ENCODE measurements at places on chromosomes 12 and 14.

- no peak for DNase-seq
Measured at GRCh38 chr12:41983856-41984255, 160.8 kb downstream of the GXYLT1 start.

GRCh38 chr12:74626397-74626796 lies 88.8 kb downstream of the ATXN7L3B start:
- DNase-seq: no peak

GRCh38 chr12:89975574-89975973 lies 266.9 kb upstream of the ATP2B1 start:
- no peak for DNase-seq

- no peak for DNase-seq
Measured at GRCh38 chr12:50723865-50724264, 40.0 kb upstream of the ATF1 start.

- no peak for DNase-seq
Measured at GRCh38 chr12:9810671-9811070, 16.6 kb upstream of the KLRF1 start.

DNA sequence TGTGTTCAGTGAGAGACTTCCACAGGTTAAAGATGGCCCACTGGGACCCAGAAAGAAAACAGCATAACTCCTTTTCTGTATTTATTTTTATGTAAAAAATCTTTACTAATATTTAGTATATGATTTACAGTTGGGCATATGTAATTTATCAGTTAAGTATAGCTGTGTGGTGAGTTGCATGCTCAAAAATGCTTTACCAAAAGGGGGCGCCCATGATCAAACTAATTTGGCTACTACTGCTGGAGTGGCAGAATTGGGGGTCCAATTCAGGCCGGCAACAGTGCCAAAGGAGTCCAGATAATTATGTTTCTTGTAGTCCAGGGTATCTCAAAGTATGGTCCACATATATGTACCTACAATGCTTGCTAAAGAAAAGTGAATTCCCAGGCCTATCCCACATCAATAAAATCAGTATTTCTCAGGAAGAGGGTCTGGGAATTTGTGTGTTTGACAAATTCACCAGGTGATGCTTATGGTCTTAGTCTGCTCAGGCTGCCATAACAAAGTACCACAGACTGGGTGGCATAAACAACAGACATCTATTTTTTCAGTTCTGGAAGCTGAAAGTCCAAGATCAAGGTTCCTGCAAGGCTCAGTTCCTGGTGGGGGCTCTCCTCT lies 152.0 kb downstream of the KTN1 start:
- no peak for DNase-seq

- DNase-seq: no peak
Measured at GRCh38 chr14:49954171-49954631, 61.3 kb downstream of the ARF6 start.

DNA sequence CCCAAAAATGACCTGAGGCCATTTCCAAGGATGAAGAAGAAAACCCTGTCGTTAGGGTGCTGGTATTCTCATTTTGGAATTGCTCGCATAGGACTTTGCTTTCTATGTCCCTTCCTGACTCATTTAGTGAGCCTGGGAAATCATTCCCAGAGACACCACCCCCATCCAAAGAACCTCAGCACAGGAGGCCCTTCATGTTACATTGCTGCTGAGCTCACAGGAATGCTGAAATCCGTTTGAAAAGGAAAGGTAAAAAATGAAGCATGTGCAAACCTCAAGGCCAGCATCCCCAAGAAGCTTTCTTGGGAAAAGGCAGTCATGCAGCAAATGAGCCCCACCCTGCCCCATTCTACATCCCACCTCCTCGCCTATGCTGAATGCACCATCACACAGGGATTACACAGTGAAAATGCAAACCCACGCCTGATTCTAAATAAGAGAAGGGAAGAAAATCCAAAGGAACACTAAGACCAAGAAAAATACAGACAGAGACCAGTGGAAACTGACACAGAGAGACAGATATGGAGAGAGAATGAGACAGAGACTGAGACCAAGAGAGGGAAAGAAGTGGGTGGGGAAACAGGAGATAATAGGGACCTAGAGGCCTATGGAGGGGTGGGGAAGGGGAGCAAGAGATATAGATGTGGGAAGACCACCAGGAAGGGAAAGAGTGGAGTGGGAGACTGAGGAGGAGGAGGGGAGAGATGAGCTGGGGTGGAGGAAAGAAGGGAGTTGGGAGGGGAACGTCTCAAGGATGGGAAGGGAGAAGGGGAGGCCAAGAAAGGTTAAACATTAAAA lies 33.5 kb downstream of the NIN start:
- DNase-seq: no peak

DNA sequence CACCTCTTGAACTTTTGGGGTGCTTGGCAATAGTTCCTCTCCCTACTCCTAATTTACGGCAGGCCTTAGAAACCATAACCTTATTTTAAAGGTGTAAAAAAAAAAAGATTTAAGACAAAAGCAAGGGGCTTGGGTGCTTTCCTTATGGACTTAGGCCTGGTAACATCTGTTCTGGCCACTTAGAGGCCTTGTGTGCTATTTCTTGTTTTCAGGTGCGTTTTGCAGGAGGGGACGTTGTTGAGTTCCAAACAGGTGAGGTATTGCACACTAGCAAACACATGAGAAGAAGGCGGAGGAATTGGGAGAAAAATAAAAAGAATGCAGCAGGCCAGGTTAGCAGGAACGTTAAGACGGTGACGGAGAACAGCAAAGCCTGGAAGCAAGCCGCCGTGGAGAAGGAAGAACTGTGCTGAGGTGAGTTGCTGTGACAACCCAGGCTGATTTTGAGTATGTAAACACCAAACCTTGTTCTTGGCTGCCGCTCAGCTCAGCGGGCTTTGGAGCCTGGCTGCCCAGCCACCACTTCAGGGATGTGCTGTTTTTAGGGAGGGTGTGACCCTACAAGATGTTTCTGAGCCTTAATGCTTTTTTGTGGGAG lies 17.3 kb downstream of the EMG1 start:
- DNase-seq: no peak

DNA sequence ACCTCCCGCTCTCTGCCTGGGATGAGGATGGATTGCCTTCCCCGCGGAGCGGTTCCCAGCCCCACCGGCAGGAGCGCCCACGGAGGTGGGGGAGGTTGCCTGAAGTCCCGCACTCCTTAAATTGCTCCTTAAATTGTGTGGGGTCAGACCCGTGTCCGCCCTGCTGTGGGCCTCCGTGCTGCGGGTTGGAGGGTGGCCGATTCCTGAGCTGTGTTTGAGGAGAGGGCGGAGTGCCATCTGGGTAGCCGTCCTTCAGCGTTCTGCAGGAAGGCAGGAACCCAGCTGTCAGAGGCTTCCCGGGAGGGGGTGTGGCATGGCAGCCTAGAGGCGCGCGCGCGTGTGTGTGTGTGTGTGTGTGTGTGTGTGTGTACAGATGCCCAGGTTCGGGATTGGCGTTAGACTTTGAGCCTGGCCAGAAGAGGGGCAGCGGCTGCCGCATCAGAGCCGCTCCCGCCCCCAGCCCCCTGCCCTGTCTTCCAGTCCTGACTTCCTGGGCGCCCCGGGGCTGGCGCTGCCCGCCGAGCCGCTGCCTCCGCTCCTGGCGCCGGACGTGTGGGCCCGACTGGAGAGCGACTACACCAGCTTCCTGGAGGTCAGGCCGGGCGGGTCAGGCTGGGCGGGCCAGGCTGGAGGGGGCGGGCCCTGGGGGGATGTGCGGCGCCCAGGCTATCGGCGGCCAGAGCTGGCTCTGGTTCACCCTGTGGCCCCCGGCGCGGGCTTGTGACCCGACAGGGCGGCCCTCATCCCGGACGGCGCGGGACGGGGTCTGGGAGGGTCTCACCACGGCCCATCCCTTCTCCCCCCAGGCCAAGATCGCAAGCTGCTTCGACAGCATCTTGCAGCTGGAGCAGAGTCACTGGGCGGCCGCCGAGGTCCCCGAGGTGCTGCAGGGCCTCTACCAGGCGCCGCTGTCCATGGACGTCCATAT lies 9.2 kb downstream of the EXOC3L4 start:
- no peak for DNase-seq

DNA sequence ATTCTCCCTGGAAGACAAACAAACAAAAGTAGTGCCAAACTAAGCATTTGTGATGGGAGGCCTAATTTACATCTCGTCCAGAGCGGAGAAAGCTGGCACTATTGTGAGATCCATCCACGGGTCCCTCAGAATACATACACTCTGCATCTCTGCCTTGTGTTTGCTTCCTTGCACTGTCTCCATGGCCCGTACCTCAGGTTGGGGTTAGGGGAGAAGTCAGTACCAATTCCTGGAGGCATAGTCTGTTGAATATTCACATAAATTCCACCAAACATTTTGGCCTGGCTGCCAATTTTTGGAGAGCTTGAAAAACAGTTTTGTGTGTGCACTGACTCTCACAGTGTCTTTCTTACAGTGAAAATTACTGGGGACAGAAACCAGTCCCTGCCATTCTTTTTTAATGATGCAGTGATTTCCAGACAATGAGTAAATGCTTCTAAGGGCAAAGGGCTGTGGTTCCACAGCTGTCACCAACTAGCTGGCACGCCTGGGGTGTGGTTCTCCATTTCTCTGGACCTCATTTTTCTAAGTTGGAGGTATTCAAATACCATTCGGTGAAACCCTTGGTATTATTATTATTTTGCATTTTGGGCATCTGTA lies 119.7 kb upstream of the HIF1A start:
- no peak for DNase-seq
